Activated T-cell treated with anti-CD3 and anti-CD28 coated beads, Interleukin-2, amount 50 U/mL, for 24 hours (primary cell): ENCODE measurements at places on chromosomes 5 and 9.

GRCh38 chr5:135329913-135330797 lies 68.9 kb downstream of the MACROH2A1 start:
- no peak for DNase-seq

- DNase-seq, result no peak
These were observed 79.0 kb downstream of the KCNIP1 start for GRCh38 chr5:170582644-170583330.

GRCh38 chr9:111198936-111199335 lies 131.1 kb downstream of the OR2K2 start:
- DNase-seq, result no peak

DNA sequence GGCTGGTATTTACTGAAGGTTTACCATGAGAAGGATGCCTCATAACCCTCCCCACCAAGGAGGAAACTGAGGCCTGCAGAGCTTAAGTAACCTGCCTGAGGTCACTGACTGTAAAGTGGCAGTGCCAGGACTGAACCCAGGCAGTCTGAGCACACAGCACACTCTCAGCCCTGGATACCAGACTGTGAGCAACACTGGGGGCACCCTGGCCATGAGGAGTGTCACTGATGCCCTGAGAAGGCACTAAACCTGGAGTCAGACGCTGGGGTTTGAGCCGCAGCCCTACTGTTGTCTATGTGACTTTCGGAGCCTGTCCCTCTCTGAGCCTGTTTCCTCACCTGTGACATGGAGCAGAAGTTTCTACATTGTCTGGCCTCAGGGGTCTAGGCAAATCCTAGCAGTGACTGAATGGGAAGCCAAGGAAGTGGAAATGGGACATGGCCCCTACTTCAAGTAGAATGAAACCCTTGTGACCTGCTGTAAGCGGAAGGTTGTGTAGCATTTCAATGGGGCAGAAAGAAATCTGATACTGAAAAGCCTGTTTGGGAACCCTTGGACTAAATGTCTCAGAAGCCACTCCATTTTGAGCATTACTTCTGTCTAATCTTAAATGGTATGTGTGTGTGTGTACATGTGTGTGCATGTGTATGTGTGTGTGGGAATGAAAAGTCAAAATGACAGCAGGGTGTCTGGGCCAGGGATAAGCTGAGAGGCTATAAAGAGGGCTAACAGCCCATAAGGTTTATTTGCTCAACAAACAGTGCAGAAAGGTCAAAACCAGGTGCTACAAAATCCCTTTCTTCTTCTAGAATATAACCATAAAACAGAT lies 36.0 kb downstream of the B4GALT1 start:
- DNase-seq, result no peak

DNA sequence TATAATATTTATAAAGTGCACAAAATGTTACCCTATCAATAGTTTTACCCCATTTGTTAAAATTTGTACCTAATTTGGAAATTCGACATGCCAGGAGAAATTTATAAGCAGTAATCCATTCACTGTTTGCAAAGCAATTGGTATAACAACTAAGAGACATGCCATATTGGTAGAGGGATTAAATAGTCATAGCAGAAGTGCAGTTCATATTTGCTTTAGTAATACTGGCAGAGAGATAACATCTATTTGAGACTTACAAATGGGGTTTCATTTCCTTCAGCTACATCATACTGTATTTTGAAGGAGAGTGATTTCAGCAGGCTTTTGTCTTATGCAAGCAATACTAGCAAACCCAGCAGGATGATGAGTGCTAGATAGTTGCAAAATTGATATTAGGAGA lies 610.4 kb upstream of the CDH10 start:
- no peak for DNase-seq

DNA sequence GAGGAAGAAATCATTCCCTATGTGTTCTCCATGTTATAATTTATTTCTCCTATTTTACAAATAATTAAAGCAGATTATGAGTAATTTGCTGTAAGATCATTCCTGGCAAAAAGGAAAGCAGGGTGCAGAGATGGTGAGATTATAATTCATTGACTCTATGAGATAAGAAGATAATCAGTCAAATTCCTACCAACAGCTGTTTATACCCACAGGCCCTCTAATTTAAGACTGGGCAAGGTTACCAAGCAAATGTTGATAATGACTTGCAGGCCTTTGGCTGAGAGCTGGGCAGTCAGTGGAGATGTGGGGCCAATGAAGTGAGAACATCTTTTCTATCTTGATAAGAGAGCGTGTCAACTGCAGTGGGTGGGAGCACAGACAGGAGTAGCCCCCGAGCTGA lies 222.7 kb downstream of the ICE1 start:
- no peak for DNase-seq

- no peak for DNase-seq
These were observed 4.0 kb downstream of the PHYKPL start for GRCh38 chr5:178228609-178229008.

GRCh38 chr9:13446938-13447842 lies 167.7 kb upstream of the MPDZ start:
- DNase-seq, result no peak

DNA sequence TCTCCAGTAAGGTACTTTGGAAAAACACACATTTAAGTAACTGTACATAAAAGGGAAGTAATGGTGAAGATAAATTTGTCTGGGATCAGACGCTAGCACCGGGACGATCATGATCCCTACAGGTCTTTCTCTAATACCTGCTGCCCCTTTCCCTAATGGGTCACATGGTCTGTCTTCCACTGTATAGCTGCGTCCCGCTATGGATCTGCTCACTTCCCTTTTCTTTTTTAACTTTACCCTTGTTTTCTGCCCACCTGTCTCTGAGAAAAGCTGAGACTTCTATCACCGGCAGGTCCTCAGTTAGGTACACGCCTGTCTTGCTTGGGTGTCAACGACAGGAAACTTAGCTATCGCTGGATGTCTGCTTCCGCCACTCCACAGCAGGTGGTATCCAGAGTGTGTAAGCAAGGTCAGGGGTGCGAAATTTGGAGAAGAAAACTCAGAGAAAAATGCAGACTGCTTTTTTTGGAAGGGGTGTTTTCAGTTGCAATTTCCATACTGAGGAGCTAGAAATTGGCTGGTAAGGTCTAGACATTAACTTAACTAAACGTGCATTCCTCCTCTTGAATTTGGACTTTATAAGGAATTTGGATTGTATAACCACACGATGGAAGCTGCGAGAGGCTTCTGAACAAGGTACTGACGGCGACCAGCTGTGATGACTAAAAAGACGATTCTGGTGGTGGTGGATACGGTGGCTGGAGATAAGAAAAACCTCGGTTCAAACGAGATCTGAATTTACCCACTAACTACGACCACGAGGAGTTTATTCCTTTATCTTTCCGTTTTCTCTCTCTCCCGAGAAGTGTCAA lies 1.1 kb upstream of the ICE1 start:
- peak; percentile 43 for DNase-seq

GRCh38 chr5:131913603-131914002 lies 31.9 kb downstream of the MEIKIN start:
- no peak for DNase-seq
